ENCODE measurements at places on chromosomes 7 and 10. TPM values are rescaled to one million over a fixed set of nuclear protein-coding genes. Genes with fewer than 3 reads are reported as not detected.

AKR1C8 gene
- total RNA-seq: not detected

NRAP gene
- total RNA-seq: not detected

MPLKIP gene
- 27.4 TPM for total RNA-seq

LIPF gene
- total RNA-seq: not detected

CYP26C1 gene
- 0.13 TPM for total RNA-seq

LRRC18 gene
- total RNA-seq: not detected

CYP26A1 gene
- total RNA-seq: not detected

SPDYE18 gene
- total RNA-seq: 1.2 TPM
